ENCODE measurements at places on chromosomes 7 and 10. TPM values are rescaled to one million over a fixed set of nuclear protein-coding genes. Genes with fewer than 3 reads are reported as not detected.

Gene ANXA8L1
- total RNA-seq, result 2.2 TPM

DNA sequence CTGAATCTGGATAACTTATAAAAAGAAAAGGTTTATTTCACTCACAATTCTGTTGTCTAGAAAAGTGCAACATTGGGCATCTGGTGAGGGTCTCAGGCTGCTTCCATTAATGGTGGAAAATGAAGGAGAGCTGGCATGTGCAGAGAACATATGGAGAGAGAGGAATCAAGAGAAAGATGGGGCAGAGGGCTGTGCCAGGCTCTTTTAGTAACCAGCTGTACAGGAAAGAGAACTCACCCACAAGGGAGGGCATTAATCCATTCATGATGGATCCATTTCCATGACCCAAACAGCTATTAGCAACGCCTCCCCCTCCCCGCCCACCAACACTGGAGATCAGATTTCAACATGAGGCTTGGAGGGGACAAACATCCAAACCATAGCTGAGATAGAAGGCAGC lies 61.7 kb upstream of the LYZL1 start:
- no peak for DNase-seq

DNA sequence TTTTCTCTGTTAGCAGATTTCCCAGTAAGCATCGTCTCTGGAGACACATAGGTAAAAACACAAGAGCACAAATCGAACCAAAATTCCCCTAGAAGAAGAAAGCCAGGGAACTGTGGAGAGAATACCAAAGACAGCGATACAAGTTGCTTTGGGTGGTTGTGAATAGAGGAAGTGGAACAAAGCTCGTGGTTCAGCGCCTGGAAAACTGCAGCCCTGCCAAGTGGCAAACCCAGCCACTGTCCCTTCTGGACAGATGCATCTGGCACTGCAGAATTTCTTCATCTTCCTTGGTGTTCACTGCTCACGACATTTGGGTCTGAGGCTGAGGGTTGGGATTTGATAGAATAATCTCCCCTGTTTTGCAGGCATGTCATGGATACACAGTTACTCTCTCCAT lies 733.8 kb downstream of the PARD3 start:
- DNase-seq, result no peak

DNA sequence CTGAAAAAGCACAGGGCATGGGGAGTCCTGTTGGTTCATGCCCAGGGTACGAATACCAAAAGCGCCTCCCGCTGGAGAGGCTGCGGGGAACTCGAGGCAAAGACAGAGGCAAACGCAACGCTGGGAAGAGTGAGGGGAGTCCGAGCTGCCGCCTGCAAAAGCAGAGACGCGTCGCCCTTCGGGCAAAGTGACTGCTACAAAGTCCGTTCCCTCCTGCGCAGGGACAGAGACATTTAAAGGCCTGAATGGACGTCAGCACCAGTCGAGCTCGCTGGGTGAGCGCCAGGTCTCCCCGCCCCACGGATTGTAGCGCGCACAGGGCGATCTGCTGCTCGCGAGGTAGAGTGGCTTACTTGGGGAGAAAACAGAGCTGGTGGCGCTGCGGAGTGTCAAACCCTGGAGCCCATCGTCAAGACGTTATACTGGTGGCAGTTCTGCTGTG lies 732.8 kb downstream of the ZWINT start:
- DNase-seq, result no peak

- peak; percentile 84 for DNase-seq
Observed at GRCh38 chr7:74289659-74290552, 699 bp downstream of the CLIP2 start.

Gene TMEM213
- not detected for total RNA-seq

DNA sequence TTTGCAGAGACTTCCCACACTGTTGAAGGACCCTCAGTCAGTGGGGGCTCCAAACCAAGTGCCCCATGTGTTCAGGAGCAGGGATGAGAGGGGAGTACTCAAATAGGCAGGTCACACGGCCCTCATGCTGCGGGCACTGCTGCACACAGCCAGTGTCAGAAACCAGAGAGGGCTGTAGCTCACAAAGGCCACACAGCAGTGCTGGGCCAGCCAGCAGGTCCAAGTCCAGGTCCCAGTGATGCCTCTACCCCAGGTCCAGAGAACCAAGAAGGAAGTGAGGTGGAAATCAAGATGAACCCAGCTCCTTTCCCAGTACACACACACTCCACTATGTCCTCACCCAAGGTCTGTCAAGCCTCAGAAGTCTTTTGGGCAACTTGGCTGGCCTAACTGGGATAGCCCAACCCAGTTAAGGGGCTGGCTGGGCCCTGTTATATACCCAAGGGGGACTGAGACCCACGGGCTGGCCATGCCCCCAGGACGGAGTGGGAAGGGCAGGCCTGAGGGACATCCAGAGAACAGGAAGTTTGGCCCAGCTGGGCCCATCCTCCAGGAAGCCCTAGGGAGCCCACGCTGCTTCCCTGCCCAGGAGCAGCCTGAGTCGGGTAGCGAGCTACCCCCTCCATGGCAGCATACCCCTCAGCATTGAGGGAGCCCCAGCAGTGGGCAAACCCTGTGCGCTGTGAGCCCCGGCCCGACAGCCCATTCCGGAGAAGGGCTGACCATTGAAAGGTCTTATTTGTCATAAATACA lies 24.3 kb downstream of the GRID1 start:
- DNase-seq, result no peak

- no peak for DNase-seq
Observed at GRCh38 chr10:62710182-62710581, 94.3 kb upstream of the ADO start.

Gene SPDYE1
- total RNA-seq, result not detected

Gene WDR86
- total RNA-seq, result 0.25 TPM

- DNase-seq, result no peak
Observed at GRCh38 chr10:22779331-22780019, 65.1 kb upstream of the PIP4K2A start.

DNA sequence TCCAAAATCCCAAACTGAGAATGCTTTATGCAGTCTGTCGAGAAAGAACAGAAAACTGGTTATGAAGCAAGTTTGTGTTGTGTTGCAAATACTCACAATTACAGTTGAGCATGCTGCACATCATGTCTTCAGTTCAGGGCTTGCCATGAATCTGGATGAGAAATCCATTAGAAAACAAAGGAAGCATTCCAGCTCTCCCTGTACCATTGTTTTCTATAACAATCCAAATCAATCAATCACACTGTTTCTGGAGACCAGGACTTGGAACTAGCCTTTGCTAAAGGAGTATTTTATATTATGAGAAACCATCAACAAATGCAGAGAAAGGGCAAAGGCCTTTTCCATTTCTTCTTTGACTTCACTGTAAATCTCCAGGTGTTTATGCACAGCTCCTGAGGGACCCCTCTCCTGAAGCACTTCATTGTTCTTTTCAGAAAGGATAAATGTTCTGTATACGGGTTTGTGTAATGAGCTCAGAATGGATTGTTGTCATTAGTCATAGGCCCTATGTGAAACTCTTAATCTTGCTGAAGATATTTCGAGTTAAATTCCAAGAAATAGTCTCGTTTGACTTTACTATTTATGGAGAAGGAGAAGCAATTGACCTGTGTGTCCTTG lies 364.7 kb upstream of the POM121L12 start:
- DNase-seq, result no peak

DNA sequence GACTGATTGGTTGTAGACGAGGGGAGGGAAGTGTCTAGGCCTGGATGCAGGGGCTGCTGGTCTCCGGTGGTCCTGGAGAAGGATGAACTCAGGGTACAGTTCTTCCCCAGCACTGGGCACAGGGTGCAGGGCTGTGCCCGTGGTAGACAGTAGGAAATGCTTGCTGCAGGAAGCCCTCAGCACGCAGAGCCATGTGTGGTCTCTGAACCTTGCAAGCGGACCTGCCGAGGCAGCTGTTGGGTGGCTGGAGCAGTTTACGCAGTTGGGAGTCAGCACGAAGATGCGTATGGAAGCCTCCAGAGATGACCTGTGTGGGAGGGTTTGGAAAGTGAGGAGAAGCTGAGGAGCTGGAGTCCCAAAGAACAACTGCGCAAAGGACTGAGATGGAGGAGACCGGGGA lies 39.0 kb downstream of the DOCK1 start:
- no peak for DNase-seq

Gene NEURL1
- 0.63 TPM for total RNA-seq

GRCh38 chr10:113511419-113511818 lies 41.4 kb upstream of the HABP2 start:
- no peak for DNase-seq

- DNase-seq, result peak; percentile 60
Observed at GRCh38 chr7:16753932-16754855, 639 bp downstream of the TSPAN13 start.

GRCh38 chr10:97538411-97538810 lies 34.2 kb upstream of the ANKRD2 start:
- DNase-seq, result peak; percentile 80

Gene CHRM2
- 5.2 TPM for total RNA-seq

GRCh38 chr10:10919976-10920375 lies 97.7 kb upstream of the CELF2 start:
- no peak for DNase-seq

Gene WEE2
- total RNA-seq, result not detected

Gene CCL24
- total RNA-seq, result not detected

DNA sequence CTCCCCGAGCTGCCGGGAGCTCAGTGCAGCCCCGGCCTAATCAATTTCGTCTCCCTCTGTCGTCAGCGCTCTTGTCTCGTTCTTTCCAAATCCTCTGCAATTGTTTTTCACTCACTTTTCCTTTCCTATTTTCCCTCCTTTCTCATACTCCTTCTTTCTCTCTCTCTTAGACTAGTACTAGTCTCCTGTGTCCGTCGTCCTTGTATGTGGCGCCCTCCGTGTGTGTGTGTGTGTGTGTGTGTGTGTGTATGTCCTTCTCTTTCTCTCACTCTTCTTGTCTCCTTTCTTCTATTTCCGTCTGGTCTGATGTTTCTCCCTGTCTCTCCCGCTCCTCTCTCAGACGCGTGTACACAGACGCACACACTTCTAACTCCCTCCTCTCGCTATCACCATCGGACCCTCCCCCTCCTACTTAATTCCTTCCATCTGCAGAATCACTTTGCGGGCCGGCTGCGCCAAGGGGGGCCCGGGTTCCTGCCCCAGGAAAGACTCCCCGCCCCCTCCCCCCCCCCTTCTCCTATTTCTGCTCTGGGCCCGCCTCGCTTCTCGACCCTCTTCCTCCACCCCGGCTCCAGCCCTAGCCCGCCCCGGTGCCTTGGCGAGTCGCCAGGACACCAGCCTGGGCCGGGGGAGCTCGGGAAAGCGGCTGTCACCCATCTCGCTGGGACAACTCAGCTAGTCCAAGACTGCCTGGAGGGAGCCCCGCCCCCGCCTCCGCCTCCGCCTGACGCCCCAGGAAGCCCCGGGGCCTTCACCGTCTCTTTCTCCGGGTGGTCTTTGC lies 743 bp upstream of the ZCCHC24 start:
- DNase-seq, result peak; percentile 54

Gene VWA2
- total RNA-seq, result not detected

GRCh38 chr10:15316871-15317464 lies 54.1 kb downstream of the FAM171A1 start:
- no peak for DNase-seq

- no peak for DNase-seq
Observed at GRCh38 chr7:135102372-135102771, 45.5 kb upstream of the TMEM140 start.

GRCh38 chr7:2070151-2070763 lies 162.5 kb downstream of the MAD1L1 start:
- no peak for DNase-seq

DNA sequence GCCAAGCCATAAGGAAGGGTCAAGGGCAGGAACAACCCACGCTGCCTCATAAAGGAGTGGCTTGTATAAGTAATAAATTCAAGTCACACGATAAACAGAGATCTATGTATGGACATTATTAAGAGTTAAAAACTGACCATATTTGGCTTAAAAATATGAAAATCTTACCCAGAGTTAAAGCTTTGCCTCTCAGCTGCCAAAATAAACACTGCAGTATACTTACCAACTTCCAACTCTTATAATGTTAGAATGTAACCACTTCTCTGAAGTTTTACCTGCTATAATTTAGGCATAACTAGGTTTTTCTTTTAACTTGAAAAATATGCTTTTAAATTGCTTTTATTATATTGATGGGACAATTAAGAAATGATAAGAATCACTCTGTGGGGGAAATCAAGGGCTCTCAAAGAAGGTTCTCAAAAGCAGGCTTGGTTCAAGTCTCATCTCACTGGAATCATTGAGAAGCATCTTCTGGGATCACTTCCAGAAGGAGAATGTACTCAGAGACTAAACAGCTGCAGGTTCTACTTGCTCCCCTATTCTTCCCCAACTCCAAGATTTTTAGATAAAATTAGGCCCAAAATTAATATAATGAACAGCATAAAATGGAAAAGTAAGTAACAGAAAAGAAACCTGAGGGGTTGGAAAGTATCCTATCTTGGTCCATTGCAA lies 16.1 kb upstream of the CAV2 start:
- no peak for DNase-seq

Gene PSD
- 1.0 TPM for total RNA-seq

GRCh38 chr10:46560952-46561351 lies 4.5 kb upstream of the GPRIN2 start:
- DNase-seq, result no peak

Gene KLLN
- total RNA-seq, result not detected

GRCh38 chr7:71637578-71637977 lies 505.6 kb downstream of the GALNT17 start:
- peak; percentile 49 for DNase-seq

GRCh38 chr7:30907527-30908267 lies 4.0 kb upstream of the AQP1 start:
- peak; percentile 57 for DNase-seq

Gene PNLIPRP3
- total RNA-seq, result not detected

Gene CYP3A4
- not detected for total RNA-seq

DNA sequence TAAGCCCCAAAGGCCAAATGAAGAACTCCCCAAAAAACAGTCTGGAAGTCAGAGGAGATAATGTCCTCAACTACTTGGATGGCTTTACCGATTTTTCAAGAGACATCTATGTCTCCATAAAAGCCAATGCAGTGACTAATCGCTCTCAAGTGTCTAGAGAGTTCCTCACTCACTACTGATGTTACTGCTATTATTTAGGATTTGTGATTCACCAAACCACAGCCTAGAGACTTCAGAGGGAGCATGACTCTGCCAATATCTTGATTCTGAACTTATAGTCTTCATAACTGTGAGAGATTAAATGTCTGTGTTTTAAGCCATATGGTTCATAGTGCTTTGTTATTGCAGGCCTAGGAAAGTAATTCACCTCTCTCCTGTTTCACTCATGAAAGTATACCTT lies 160.2 kb downstream of the IPMK start:
- peak; percentile 88 for DNase-seq

- DNase-seq, result no peak
Observed at GRCh38 chr10:20303453-20304152, 487.4 kb downstream of the PLXDC2 start.

GRCh38 chr7:143243614-143244013 lies 19.6 kb upstream of the GSTK1 start:
- DNase-seq, result no peak
